ENCODE measurements at places on chromosomes 6 and 20. TPM values are rescaled to one million over a fixed set of nuclear protein-coding genes. Genes with fewer than 3 reads are reported as not detected.

DNA sequence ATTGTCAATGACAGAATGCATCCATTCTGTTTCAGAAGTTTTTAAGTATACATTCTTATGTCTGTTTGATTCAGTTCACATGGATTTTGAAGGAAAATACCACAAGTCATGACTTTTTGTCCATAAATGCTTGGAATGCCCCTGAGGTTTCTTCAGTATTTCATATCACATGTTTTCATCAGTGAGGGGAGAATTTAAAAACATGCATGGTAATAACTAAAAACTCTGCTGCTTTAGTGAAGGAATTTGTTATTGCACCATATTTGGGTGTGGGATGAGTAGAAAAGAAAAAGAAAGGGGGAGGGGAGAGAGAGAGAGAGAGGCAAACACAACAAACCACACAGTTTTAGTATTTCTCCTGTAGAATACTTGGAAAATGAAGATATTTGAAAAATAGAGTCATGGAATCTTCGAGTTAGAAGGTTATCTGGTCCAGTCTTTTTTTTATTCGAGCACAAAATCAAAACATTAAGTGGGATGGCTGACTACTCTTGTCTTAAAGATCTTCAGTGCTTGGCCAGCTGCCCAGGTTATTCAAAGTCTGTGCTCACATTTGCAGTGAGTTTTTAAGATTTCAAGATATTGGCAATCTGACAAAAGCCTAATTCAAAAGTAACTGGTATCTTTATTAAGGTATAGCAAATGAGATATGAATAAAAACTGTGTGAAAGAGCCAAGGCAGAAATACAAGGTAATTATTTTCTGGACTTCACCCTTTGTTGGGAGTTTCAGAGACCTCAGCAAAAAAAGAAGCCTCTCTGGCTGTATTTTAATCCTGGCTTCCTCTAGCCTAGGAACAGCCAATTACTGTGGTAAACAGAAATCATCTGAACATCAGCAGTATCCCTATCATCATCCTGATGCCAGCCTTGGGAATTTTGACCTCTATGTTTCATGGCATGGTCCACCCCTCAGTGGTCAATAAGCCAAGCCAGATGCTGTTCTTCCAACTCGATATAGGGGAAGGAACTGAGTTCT lies 687.9 kb upstream of the CITED2 start:
- DNase-seq: peak; percentile 90

DNA sequence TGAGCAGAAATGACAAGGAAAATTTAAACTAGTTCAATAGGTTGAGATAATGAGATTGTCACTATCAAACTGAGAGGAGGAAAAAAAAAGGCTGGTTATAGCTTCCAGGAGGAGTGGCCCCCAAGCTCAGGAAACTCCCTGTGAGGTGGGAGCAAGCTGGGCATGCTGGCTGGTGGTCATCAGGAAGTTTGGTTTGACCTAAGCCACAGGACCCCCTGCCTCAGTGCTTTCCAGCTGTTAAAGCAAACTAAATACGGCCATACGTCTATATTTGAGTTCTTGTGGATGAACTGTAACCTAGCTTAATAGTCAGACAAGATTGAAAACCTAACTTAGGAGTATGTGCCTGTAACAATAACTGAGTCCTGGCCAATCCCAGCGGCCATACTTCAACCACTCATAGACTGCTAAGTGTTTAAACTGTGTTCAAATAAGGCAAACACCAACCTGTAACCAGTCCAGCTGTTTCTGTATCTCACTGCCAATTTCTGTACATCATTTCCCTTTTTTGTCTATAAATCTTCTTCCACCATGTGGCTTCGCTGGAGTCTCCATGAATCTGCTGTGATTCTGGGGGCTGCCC lies 24.6 kb upstream of the ZBTB24 start:
- DNase-seq: no peak

DNA sequence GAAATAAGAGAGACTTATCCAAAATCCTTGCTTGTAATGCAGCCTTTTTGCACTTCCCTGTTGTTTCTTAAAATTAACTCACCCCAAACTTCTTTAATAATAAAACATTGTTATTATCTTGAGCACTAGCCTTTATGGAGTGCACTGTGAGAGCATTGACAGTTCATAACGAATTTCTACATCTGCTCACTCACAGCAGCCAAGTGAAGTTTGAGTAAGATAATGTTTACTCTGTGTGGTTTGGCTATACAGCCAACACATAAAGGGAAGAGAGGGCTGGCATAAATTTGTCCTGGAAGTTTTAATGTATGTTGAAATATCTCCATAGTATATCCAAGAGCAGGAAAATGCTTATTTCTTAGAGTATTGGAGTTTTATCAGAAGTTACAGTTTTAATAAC lies 227.9 kb downstream of the FRK start:
- peak; percentile 87 for DNase-seq

DNA sequence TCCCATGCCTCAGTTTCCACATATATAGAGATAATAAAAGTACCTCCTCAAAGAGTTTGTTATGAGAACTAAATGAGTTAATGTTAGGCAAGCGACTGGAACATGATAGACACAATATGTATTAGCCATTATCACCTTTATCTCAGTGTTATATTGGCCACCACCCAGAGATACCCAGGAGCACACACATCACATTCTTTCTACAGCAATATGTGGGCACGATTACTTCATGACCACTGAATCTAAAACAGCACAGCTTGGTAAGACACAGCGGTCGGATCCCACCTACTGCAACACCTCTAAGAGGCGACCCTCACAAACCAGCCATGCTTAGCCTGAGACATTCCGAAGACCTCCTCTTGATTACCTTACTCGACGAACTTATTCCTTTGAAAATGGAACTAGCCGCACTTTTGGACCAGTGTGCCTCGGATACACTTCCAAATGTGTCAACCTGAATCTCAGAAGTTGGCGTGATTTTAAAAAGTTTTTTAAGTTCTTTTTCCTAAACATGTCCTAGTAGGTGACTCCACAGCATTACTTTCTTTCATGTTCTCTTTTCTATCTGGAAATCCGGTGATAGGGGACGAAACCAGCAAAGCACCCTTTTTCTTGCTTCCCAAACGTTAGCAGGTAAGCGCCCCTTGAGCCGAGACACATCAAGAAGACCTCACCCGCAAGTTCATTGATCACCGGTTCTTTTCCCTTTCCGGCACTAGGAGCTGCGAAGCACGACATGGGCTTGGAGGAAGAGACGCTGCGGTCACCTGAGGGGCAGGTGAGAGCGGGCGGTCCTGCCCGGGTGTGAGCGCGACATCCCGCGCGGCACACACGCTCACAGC lies 923 bp downstream of the GMDS start:
- no peak for DNase-seq

DNA sequence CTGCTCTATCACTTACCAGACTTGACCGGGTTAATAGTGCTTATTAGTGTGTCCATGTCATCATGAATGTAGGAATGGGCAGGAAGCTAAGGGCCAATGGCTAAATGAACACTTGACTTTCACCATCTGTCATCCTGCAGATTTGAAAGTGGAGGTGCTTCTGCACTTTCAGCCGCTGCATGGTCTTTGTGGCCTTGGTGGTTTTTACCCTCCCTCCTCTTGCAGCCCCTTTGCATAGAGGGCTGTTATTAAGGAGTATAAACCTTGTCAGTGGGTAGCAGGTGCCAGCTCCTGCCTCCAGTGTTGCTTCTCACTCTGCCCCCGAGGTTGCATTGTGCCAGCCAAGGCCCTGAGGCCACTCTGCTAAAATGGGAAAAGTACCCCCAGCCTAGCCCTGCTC lies 122.2 kb upstream of the TNFAIP3 start:
- no peak for DNase-seq

- DNase-seq: peak; percentile 83
Measured at GRCh38 chr6:129031051-129031599, 148.2 kb downstream of the LAMA2 start.

DNA sequence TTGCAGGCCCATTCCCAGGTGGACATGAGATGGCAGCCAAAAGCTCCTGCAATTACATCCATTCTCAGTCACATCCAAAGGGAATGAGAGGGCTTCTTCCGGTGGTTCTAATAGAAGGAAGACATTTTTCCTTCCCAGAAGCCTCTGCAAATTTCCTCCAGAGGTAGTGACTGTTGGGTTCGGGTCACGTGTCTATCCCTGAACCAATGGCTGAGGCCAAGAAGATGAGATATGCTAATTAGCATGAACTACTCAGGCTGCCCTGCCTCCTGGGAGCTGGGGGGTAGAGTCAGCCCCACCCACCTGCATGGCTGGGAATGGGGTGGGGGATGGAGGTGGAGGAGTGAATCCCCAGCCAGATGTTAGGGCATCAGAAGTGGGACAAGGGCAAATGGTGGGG lies 61.3 kb upstream of the IYD start:
- DNase-seq: no peak

The CD109 gene
- 2.1 TPM for polyA plus RNA-seq

All from lung (tissue), 17 donors.